ENCODE measurements at places on chromosomes 6 and 20.

DNA sequence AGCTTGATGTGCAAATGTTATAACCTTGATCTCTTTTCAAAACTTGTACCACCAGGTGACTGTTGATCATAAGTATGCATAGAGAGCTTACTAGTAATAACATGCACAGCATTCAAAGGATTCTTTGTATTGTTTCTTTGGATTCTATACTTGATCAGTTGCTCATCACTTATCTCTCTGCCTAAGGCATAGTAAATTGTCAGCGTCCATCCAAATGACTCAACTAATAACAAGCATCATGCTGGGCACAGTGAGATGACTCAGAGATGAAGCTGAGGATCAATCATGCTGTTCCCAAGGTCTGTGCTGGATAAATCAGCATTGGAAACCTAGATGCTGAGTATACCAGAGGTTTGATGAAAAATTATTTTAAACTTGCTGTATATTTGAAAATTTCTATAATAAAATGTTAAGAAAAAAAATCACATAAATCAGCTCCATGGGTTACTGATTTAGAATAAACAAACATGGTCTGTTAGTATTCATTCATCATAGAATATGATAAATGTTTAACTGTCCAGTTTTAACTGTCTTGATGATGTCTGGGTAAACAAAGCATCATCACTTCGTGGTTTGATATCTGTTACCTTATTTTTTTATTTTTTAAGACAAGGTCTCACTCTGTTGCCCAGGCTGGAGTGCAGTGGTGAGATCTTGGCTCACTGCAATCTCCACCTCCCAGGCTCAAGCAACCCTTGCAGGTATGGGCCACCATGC, 45.6 kb upstream of the SGK1 start:
- DNase-seq, result peak; percentile 91

GRCh38 chr20:64001607-64002011, 20.7 kb downstream of the PRPF6 start:
- peak; percentile 40 for DNase-seq

GRCh38 chr6:126914172-126914571, 204.3 kb upstream of the RSPO3 start:
- no peak for DNase-seq

DNA sequence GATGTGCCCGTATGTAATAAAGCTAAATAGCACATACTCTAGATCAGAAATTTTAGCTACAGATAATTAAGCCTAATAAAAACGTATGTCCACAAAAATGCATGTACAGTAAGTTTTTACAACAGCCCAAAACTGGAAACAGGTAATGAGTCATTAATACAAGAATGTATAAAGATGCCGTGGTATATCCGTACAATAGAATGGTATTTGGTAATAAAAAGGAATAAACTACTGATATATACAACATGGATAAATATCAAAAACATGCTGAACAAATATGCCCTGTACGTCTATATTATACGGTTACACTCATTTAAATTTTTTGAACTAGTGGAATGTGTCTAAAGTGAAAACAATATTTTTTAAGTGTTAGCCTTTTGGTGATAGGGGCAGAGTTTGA, 128.2 kb upstream of the ADGRB3 start:
- no peak for DNase-seq

DNA sequence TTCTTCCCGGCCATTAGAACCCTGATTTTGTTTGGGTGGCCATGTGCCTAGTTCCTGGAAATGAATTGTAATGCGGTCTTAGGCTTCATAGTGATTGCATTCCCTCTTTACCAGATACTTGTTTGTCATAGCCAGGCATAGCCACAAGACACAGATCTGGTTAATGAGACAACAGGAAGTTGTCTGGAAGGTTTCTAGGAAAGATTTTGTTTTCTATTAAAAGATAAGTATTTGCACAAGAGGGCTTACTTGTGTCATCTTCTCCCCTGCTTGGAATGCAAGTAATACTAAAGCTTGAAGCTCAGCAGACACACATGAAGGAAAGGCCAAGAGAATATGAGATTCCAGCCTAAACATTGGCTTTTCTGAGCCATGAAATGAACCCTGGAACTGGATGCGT, 12.9 kb downstream of the FARS2 start:
- no peak for DNase-seq

DNA sequence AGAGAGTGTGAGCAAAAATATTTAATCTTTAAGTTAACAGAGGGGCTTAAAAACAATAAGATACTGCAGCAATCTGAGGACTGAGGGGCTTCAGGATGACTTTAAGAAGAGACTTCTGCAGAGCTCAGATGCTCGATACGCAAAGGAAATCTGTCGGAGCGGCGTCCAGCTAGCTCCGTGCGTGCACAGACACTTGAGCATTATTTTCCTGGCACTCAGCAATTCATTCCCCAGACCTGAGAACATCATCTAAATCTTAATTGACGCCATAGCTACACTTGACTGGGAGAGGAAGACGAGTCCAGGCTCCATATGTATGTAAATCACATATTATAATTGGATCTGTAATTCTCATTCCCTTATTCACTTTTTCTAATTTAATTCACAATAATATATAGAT, 228.2 kb downstream of the SOD2 start:
- no peak for DNase-seq

GRCh38 chr6:44021589-44022295, 105.5 kb downstream of the MRPL14 start:
- DNase-seq, result no peak

DNA sequence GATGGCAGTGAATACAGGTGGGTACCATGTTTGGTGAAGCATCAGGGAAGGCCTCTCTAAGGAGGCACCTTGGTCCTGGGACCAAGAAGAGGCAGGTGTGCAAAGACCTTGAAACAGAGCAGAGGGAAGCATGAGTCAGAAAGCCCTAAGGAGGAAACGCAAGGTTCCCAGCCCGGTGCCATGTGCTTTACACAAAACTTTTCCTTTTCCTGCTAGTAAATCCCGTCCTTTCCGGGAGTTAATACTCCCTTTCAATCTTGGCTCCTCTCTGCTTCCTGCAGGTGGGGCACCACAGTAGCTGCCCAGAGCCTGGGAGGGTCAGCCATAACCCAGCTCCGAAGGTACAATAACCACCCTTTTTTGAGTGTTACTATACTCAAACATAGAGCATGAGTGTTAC, 19.4 kb upstream of the SLC23A2 start:
- no peak for DNase-seq
